Activated CD4-positive, alpha-beta T cell treated with anti-CD3 and anti-CD28 coated beads for 4 hours (primary cell): ENCODE measurements at places on chromosomes 12 and 14.

- no peak for DNase-seq
Measured at GRCh38 chr14:89399594-89400068, 17.4 kb downstream of the FOXN3 start.

DNA sequence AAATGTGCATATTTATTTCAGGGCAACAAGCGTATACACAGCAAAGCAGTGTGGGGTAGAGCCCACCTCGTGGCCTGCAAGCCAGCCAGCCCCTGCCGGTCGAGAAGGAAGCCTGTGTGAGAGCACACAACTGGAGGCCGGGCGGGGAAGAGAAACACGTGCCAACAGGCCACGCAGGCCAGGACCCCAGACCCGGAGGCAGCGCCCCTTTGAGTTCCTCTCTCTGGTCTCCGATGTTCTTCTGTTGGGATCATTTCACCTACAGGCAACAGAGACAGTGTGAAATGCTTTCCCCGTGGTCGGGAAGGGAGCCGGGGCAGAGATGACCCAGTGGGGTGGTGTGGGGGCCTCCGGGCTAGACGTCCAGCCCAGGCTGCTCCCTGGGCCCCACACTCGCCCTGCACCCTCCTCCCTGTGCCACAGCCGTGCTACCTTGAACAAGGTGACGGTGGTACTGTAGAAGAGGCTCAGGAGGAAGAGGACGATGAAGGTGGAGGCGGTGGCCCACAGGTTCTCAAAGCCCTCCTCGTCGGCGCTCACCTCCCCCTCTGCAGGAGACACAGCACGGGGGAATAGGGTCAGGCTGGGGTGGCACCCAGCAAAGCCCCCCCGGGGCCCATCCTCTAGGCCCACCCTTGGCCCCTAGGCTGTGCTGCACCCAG, 325.5 kb downstream of the TMEM121 start:
- no peak for DNase-seq

- no peak for DNase-seq
Measured at GRCh38 chr12:124152731-124153130, 142.2 kb upstream of the RFLNA start.

DNA sequence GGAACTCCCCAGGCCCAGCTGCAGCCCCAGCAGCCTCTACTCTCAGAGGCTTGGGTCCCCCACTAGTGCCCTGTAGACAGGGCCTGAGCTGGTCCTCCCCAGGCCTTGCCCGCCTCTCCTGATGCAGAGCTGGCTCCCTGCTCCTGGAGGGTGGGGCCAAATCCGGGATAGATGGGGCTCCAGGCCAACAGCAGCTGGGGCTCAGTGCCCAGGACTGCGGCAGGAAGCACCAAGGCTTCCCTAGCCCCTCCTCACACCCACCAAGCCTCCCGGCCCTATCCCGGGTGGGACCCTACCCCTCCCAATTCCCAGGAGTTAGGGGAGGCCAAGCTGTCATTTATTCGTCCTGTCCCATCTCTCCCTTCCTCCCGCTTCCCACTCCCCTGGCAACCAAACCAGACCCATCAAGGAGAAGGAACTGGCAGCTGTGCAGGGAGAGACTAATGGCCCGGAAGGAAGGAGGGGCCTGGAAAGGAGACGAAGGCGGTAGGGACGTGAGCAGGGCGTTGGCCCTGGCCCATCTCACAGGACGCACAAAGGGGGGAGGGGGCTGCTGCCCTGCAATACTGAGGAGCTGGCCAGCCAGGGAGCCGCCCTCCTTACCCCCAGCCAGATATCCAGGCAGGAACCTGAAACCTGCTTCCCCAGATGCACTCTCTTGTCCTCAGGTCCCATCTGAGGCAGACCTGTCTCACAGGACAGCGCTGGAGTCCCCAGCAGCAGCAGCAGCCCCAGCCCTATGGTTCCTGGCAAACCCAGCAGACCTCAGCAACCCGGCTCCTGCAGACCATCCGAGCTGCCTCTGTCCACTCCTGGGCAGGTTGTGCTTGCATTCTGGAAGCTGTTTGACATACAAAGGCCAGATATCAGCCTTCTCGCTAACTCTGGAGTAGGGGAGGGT, 1.6 kb upstream of the PRPH start:
- no peak for DNase-seq

GRCh38 chr12:58922849-58923248, 2.5 kb upstream of the LRIG3 start:
- DNase-seq: no peak

GRCh38 chr14:56815745-56816144, 5.5 kb upstream of the OTX2 start:
- no peak for DNase-seq

- DNase-seq: no peak
Measured at GRCh38 chr14:35390577-35391387, 13.8 kb downstream of the NFKBIA start.

- no peak for DNase-seq
Measured at GRCh38 chr14:90839889-90840266, 23.6 kb upstream of the TTC7B start.

DNA sequence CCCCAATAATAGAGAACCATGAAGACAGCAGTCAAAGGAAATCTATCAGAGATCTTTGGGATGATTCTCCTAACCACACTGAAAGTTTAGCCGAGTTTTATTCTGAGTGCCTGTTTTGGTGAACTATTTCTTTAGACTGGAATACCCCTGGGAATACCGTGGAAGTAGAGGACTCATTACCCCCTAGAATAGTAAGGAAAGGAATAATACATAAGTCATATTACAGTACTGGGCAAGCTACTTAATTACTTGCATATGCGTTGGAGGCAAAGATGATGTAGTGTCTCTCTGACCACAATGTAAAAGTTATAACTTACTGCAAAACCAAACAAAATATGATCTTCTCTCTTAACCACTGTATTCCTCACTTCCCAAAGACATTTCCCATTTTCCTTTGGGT, 25.5 kb downstream of the ZC2HC1C start:
- DNase-seq: no peak

DNA sequence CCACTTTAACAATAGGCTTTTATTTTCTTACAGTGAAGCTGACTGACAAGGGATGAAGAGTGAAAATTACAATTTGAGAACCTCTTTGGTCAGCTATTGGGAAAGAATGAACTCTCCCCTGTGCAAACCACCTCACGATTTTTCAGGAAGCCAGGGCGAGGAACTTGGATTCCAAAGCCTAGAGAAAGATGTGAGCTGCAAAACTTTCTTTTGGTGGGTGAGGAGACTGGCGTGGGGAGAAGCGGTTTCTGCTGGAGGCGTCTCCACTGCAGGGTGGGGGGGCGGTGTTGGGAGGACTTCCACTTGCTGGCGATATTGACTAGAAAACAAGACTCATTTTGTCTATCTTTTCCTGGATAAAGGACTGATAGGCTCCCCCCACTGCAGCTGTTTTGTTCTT, 59.3 kb upstream of the VRK1 start:
- DNase-seq: no peak

- DNase-seq: no peak
Measured at GRCh38 chr12:18283831-18284230, 22.5 kb downstream of the PIK3C2G start.

DNA sequence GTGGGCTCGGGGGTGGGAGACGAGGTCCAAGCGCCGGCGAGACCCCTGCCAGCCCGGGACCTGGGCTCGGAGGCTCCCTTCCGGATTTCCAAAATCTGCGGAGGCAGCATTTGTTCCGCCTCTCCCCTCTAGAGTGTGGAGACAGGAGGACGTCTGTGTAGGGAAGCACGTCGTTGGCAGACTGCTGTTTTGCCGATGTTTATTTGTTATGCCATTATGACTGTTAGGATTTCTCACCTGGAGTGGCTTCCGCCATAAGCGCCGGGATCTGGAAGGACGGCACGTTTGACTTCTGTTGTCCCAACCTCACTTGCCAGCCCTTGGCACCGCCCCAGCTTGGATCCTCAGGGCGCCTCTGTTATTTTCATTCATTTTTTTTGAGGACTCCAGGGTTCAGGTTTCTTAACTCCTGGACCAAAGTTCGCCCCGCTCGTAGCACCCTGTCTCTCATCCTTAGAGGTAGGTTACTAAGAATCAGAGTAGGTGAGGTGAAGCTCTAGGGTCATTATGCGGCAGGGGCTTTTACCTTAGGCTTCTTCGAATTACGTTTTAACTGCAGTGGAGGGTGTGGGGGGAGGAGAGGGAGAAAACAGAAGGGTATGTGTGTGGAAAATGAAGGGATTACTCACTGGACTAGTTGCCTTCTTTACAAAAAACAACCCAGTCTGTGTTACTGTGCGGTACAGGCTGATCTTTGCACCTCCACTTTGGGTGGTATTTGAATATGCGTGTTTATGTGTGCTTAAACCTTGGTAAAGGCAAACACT, 547 bp upstream of the PYGL start:
- DNase-seq: no peak

DNA sequence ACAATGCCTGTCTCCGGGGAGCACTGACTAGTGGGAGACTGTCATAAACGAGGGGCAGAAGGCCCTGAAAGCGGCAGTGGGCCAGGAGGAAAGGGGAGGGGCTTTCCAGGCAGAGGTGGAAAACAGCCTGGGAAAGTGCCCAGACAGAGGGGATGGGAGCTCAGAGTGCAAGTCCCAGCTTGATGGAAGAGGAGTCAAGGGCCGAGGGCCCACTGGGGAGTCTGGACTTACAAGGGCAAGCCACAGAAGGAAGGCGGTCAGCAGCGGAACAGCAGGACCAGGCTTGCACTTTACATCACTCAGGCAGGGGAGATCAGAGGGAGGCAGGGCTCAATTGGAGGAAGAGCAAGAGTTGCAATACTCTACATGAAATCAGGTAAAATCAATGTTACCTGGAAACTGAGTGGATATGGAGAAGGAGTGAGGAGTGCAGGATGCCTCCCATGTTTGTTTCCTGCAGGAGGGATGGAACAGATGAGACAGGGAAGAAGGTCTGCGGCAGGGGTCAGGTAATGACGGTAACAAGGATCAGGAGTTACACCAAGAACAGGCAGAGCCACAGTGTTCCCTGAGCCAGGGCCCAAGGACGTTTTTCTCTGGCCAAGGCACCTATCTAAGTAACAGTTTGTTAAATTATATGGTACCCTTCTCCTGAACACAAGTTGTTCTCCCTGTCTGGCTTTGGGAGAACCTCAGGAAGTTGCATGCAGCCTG, 23.8 kb downstream of the PXN start:
- no peak for DNase-seq

DNA sequence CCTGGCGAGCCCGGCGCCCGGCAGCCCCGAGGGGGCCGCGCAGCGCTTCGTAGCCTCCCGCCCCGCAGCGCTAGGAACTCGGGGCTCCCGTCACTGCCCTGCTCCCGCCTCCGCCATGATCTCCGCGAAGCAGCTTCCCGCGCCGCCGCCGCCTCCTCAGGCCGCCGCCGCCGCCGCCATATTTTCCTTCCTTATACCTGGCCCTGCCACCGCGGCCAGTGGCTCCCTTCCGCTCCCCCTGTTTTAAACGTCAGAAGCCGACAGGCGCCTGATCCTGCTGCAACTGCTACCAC, 286 bp downstream of the PPP4R3A start:
- no peak for DNase-seq

GRCh38 chr14:92929689-92930608, 7.0 kb downstream of the CHGA start:
- DNase-seq: no peak

GRCh38 chr12:16553457-16553856, 52.5 kb downstream of the LMO3 start:
- DNase-seq: no peak
